Mucosa of descending colon (tissue), 3 donors: ENCODE measurements at places on chromosomes 12 and 14. TPM values are rescaled to one million over a fixed set of nuclear protein-coding genes. Genes with fewer than 3 reads are reported as not detected.

DNA sequence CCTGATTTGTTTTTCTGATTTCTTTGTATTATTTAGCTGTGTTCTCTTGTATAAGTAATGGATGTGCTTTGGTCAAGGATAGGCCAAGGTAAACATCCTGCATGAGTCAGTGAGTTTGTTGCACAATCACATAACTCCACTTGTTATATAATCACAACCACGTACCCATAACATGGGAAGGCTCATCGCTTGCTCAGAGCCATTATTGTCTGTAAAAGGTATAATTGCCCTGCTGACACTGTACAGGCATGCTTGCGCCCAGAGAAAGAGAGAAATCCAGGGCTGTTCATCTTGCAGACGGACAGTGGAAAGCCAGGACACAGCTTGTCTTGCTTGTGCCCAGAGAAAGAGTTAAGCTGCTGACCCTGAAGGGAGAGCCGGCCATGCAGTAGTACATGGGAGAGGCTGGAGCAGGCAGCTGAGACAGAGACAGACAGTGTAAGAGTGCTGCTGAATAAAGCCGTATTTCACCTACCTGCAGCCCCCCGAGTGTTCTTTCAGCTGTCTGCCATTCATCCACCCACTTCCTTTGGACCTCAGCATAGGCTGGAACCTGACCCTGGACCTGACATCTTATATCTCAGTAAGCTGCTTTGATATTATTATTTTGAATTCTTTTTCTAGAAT lies 174.7 kb upstream of the DAAM1 start:
- DNase-seq = no peak

DNA sequence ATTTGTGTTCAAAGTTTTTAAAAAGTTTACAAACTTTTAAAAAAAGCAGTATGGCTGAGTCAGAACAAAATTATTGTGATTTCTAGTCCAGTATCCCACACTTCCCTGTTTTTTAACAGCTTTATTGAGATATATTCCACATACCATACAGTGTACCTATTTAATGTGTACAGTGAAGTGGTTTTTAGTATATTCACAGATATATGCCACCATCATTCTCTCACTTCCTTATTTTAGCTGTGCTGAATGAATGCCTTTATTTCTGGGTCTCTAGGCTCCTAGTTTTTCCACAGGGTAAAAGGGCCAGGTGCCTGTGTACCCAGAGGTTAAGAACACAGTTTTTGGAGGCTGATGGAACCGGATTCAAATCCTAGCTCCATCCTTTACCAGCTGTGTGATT lies 58.9 kb upstream of the SRSF5 start:
- no peak for DNase-seq

GRCh38 chr14:86852530-86852929 lies 1140.5 kb downstream of the GALC start:
- no peak for DNase-seq

The ACOT6 gene
- total RNA-seq = not detected
